ENCODE measurements at places on chromosomes 2 and 18. TPM values are rescaled to one million over a fixed set of nuclear protein-coding genes. Genes with fewer than 3 reads are reported as not detected.

The KIAA2012 gene
- 0.08 TPM for total RNA-seq

The HOXD4 gene
- total RNA-seq, result 3.5 TPM

DNA sequence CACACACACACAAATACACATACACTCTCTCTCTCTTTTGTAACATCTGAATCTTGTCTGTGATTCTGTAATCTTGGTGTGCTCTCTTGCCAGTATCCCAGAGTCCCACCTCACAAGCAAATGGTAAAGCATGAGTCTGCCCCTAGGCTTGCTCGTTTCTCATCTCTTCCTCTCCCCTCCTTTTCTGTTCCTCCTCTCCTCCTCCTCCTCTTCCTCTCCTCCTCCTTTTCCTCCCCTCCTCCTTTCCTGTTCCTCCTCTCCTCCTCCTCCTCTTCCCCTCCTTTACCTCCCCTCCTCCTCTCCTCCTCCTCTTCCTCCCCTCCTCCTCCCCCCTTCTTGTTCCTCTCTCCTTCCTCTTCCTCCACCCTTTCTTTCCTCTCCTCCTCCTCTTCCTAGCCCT, 59.0 kb downstream of the TNFRSF11A start:
- H3K27me3 ChIP-seq, result peaks cover 3% of the 10 kb centered on the region
- no peak overlapping the region for H3K4me3 ChIP-seq
- H3K27ac ChIP-seq, result no peak overlapping the region
- no peak for DNase-seq
- H3K36me3 ChIP-seq, result peaks cover 41% of the 10 kb centered on the region

DNA sequence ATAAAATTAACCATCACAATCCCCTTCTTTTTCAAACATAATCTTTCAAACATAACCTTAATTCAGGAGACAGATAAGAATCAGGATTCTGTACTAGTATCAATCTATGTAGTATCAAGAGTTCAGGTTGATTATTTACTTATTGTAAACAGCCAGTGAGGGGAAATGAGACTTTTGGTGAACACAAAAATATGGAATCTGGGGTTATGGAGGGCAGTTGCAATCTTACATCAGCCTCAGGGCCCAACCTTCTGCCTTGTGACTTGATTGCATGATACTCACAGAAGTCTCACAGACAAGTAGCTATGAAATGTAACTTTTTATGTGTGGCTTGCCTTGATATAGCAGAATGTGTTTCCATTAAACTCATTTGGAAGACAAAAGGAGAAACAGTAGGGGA, 262.7 kb upstream of the THSD7B start:
- no peaks in the 10 kb centered on the region for H3K4me1 ChIP-seq
- H3K27ac ChIP-seq, result no peak overlapping the region
- H3K36me3 ChIP-seq, result no peaks in the 10 kb centered on the region
- no peak for DNase-seq

DNA sequence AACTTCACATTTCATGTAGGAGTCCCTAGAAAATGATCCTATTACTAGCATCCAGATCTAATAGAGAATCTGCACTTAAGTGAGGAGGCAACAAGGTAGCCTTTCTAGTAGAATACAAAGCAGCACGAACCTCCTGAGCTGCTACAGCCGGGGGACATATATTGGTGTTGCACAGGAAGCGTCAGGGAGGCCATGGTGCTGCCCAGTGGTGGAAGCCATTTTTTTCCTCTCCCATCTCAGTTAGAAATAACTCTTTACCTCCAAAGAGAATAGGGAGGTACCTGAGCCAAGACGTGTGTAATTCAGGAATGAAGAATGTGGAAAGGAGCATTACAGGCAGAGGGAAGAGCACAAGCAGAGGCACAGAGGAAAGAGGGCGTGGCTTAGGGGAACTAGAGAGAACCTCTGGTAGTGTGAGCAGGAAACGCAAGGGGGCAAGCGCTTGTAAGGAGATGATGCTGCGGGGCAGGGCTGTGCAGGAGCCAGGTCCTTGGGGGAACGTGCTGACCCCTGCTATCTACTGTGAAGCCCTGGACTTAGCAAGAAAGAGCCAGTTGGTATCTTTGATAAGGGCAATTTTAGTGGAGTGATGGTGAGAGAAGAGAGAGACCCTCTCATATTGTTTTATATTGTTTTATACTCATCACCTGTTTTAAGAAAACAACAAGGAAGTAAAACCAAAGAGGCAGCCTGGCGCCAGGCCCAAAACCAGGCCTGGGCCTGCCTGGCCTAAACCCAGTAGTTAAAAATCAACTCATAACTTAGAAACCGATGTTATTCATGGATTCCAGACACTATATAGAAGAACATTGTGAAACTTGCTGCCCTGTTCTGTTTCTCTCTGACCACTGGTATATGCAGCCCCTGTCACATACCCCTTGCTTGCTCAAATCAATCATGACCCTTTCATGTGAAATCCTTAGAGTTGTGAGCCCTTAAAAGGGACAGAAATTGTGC, 50.0 kb upstream of the TTC39C start:
- DNase-seq, result no peak
- no peak overlapping the region for H3K4me3 ChIP-seq
- H3K4me1 ChIP-seq, result peaks cover 23% of the 10 kb centered on the region
- H3K27me3 ChIP-seq, result peaks cover 1% of the 10 kb centered on the region

All from endothelial cell (in vitro differentiated cells).